ENCODE measurements at places on chromosomes 1 and 21. TPM values are rescaled to one million over a fixed set of nuclear protein-coding genes. Genes with fewer than 3 reads are reported as not detected.
A peak's percentile ranks its signal among the peaks of the same experiment; 100 is the strongest.

- no peak for DNase-seq
Observed at GRCh38 chr1:231781892-231782291, 155.3 kb downstream of the DISC1 start.

The RCSD1 gene
- not detected for total RNA-seq

DNA sequence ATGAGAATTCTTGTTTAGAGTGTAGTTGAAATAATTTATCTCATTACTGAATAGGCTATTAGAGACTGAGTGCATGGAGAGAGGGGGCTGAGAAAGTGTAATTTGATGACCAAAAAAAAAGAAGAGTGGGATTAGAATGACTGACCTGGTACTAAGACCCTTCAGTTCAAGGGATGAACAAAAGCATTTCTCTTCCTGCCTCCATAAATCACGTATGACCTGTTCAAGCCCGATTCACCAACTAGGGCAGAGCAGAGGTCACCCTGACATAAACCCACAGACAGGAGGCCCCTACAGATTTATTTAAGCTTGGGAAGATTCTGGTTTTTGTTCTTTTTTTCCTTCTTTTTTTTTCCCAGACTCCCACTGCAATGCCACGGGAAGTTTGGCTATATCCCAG lies 123.7 kb upstream of the COP1 start:
- no peak for DNase-seq

The TNFRSF14 gene
- 10.3 TPM for total RNA-seq

DNA sequence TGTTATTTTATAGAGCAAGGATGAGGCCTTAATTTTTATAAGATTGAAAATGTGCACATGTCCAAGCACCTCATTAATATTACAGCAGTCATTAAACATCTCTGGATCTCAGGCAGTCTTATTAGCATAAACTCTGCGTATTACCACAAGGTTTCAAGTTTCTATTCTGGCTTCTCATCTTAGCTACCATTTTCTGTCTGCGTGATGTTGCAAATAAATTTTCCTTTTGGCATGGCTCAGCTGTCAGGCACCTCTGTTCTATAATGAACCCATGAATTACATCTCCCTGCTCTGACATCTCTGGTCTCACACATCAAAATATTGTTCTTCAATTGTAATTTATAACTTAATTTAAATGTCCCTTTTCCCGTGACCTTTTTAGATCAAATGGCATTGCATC lies 156.5 kb downstream of the SLC45A1 start:
- DNase-seq: no peak

- DNase-seq: peak; percentile 71
Observed at GRCh38 chr1:115429884-115430283, 91.8 kb upstream of the NGF start.

The TRAF3IP3 gene
- total RNA-seq: 0.63 TPM

The ITLN2 gene
- total RNA-seq: not detected

The GNG4 gene
- 2.2 TPM for total RNA-seq

DNA sequence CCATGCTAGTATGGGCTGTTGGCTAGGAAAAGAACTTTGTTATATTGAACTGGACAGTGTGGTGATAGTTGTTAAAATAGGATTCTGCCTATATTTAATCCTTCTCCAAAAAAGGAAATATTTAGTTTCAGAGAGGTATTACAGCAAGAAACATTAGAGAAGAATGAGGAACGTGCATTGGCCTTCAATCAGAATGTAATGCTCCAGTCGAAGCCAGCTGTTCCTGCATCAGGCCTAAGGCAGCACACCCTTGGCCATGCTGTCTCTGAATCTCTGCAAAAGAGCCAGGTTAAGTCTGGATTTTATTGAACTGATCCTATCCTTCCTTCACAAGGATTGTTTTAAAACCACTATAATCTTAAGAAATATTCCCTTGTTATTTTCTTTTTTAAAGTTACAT lies 35.3 kb upstream of the RALGPS2 start:
- no peak for DNase-seq

The LAMC1 gene
- total RNA-seq: 385 TPM

- no peak for DNase-seq
Observed at GRCh38 chr1:213987422-213987926, 299 bp upstream of the PROX1 start.

DNA sequence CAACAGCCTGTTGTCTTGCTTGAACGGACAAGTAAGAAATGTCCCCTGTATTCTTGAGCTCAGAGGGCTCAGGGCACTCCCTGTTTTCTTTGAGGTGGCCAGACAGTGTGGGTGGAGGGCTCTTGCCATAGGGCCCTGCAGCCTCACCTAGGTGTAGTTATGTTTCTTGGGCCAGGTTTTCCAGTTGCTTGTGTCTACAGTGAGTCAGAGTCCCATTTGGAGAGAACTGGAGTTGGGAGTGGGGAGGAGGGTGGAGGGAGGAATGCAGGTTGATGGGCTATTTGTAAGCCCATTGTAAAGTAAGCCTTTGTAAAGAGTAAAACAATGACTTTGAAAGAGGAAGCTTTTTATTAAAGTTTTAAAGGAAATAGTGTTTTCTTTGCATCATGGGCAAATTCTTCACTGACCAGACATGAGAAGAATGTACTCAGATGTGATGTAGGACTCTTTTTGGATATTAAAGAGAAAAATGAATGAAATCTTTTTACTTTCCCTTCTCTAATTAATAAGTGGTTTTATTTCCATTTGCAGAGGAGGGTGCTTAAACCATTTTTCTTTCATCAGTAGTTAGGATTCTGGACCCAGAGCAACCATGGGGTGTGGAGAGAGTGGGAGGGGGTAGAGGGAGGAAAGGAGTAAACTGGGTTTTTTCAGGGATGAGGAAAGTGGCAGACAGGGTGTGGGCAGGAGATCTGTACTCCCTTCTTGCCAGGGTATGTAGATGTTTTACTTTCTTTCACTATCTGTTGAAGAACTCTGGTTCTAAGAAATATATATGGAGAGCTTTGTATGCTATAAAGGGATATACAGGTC lies 45.1 kb upstream of the MACF1 start:
- no peak for DNase-seq

DNA sequence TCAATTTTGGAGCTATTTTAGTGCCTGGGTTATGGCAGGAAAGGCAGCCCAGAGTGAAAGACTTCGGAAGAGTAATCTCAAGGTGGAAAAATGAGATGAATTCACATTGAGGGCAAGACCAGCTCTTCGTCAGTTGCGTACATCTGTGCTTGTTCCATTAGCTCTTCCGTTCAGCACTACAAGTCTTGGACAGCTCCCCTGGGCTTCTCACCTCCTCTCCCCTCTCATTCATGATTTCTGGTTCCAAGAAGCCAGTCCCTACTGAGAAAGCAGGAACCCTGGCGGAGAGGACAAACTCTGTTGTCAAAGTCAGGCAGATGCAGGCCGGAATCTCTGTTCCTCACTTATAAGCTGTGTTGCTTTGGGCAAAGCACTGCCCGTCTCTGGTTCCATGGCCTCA lies 76.5 kb downstream of the ACTL8 start:
- DNase-seq: peak; percentile 24

The PLPPR4 gene
- total RNA-seq: 0.53 TPM

DNA sequence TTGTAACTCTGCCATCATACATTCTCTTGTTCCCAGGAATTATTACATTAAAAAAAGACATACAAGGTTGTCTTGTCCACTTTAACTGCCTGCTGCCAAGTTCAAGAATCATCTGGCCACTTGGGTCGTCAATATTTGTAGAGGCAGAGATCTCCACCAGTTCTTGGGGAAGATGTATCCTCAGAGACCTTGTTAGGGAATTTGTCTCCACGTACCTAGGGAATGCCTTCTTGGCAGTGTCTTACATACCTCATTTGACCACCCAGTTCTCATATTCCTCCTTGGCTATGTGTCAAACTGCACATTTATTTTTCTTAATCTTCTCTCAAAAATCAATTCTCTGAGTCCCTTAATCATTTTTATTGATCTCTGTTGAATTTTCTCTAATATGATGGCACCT lies 266.0 kb downstream of the SPATA17 start:
- DNase-seq: no peak

- no peak for DNase-seq
Observed at GRCh38 chr1:204502241-204502640, 7.6 kb upstream of the PIK3C2B start.

- no peak for DNase-seq
Observed at GRCh38 chr21:32578107-32578691, 7.1 kb downstream of the TCP10L start.

- peak; percentile 37 for DNase-seq
Observed at GRCh38 chr1:221045842-221046831, 166.9 kb downstream of the HLX start.

- no peak for DNase-seq
Observed at GRCh38 chr1:36602184-36602583, 119.5 kb upstream of the CSF3R start.

The GABRD gene
- total RNA-seq: not detected

The FAM72C gene
- 4.3 TPM for total RNA-seq

GRCh38 chr1:61626816-61627215 lies 98.1 kb downstream of the TM2D1 start:
- DNase-seq: no peak

DNA sequence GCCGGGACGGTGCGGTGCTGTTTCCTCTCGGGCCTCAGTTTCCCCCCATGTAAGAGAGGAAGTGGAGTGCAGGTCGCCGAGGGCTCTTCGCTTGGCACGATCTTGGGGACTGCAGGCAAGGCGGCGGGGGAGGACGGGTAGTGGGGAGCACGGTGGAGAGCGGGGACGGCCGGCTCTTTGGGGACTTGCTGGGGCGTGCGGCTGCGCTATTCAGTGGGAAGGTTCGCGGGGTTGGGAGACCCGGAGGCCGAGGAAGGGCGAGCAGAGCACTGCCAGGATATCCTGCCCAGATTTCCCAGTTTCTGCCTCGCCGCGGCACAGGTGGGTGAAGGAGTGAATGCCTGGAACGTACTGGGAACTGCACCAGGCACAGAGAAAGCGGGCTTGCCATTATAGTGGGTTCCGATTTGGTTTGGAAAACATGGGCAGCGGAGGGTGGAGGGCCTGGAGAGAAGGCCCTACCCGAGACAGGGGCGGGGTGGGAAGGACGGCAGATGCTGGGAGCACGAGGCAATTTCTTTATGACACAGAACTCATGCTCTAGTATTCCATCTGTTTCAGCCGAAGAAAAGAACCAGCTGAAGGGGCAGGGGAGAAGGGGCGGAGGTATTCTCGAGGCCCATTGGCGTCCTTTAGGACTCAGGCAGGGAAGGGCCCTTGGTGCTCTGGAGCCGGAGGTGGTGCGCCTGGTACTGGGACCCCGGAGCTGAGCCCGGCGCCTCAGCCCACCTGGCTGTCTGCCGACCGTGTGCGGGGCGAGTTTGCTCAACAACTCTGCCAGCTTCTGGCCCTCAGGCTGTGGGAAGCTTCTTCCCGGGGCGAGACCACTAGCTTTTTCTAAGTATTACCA lies 960 bp downstream of the PCSK9 start:
- DNase-seq: no peak

The AMY1B gene
- not detected for total RNA-seq

DNA sequence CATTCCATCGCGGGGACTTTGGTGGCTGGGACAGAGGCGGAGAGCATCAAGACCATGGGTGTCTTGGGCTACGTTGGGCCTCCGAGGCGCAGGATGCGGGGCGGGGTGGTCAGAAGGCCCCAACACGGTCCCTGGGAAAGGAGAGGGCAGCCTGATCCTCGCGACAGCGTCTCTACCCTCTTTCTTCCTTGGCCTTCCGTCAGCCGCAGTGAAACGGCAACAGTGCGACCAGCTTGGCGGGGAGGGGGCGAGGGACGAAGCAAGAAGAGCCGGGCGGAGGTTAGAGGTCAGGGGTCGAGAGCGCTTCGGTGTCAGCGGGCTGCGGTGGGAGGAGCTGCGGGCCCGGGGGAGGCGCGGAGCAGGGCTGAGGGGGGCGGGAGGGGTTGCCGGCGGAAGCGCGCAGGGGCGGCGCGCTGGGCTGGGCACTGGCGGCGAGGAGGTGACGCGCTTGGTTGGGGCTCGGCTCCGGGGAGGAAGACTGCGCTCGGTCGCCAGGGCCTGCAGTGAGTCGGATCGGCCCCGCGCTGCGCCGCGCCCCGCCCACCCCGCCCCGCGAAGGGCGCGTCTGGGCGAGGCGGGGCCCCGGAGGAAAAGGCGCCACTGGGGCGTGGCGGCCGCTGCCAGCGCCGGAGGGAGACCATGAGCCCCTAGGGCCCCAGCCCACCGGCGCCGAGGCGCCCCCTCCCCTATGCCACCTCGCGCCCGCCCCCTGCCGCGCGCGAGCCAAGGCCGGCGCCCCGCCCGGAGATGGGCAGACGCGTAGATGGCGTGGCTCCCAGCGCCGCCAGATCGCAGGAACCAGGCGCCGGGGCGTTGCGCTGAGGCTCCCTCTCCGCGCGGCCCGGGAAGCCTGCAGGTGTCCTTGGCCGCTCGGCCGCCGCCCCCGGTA lies at the start of gene KCNC4:
Gene KCNC4, plus strand, starts transcription at position 600 of the 889 bp plus-strand sequence. CDS start 1,186 bp downstream, outside the sequence.
- DNase-seq: peak; percentile 76

- no peak for DNase-seq
Observed at GRCh38 chr1:28126783-28127490, 38.5 kb upstream of the EYA3 start.

- no peak for DNase-seq
Observed at GRCh38 chr1:5857011-5857410, 135.2 kb downstream of the NPHP4 start.

Measured in HFFc6 (cell line).